ENCODE measurements at places on chromosomes 7 and 10. TPM values are rescaled to one million over a fixed set of nuclear protein-coding genes. Genes with fewer than 3 reads are reported as not detected.

The HERPUD2 gene
- 15.7 TPM for total RNA-seq

The LRRN3 gene
- not detected for total RNA-seq

GRCh38 chr7:475951-476441 lies 43.6 kb downstream of the PDGFA start:
- no peak for ATAC-seq

DNA sequence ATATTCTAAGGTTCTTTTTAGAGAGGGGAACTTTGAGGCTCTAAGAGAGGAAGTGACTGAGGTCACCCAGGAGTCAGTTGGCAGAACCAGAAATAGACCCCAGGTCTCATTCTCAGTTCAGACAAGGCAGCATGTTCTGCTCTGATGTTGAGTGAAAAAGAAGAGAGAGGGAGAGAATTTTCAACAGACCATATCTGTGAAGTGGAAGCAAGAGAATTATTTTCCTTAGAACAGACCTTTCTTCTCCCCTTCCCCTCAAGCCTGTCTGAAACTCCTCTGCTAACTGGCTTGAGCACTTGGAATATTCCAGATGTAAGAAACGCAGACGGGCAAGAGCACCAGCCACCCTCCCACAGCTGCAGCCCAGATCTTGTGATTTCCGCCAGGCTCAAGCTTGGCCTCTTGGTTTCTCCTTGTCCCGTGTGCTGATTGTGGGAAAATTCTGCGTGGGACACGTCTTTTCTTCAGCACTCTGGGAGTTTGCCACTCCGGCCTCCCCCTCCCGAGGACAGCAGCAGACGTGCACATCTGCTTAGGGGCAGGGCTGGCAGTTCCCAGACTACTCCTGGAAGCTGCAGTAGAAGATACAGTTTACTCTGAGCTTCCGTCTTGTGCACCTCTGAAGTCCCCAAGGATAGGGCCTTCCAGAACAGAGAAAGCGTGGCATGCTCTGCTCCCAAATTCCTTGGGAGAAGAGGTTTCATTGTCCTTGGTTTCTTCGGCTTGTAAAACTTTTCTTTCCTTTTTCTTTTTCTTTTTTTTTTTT lies 22.7 kb upstream of the IKZF1 start:
- ATAC-seq = no peak

GRCh38 chr10:86868353-86868752 lies 89.1 kb downstream of the MMRN2 start:
- ATAC-seq = no peak

DNA sequence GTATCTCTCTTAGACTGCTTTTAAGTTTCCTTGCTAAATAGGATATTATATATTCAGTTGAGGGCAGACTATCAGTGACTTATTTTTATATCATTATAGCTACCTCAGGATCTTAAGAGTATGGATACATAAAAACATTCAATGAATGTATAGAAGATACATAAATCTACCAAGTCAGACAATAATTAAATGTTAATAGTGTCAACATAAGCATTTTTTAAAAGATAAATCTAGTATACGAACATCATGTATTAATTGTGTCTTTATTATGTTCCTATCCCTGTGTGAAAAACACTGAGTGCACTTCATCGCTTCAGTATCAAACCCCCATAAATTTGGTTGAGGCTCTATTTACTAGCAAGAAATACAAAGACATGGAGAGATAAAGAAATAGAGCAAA lies 242.8 kb downstream of the CRPPA start:
- no peak for ATAC-seq

- no peak for ATAC-seq
Measured at GRCh38 chr7:140734096-140734495, 37.6 kb downstream of the NDUFB2 start.

DNA sequence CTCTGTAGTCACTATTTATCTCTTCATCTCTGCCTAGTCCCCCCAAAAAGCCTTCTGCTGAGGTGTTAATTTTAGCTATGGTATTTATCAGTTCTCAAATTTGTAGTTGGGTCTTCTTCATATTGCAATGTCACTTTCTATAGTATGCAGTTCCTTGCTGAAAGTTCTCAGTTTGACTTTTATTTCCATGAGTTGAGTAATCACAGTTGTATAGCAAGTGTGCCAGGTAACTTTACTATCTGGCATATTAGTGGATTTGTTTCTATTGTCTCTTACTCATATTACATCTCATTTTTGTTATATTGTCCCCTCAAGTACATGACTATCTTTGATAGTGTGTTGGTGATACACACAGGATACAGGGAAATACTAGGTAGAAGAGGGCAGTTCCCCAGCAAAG lies 152.8 kb downstream of the CUBN start:
- no peak for ATAC-seq

DNA sequence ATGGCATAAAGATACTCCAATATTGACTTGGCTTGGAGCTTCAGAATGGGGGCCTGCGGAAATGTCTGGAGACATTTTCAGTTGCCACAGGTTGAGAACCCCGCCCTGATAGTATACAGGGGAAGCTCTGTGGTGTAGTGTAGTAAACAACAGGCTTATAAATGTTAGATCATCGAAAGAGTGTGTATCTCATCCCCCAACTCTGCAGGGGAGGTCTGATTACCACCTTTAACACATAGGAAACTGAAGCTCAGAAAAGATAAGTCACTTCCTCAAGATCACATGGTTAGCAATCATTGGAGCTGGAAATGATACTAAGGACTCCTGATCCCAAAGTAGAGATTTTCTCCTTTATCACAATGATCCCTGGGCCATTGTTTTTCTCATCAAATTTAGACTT lies 144.5 kb upstream of the BMPER start:
- ATAC-seq = no peak

Data from esophagus mucosa (tissue), 1 donor.